H1 (cell line): ENCODE measurements at places on chromosomes 12 and 14. TPM values are rescaled to one million over a fixed set of nuclear protein-coding genes. Genes with fewer than 3 reads are reported as not detected.

The GLS2 gene
- 14.5 and 16.9 TPM in 2 replicates for total RNA-seq

The TAS2R10 gene
- total RNA-seq = not detected in 2 replicates

GRCh38 chr12:28898038-28898437, 251.0 kb upstream of the FAR2 start:
- DNase-seq = no peak

GRCh38 chr12:113899042-113899560, 67.0 kb downstream of the RBM19 start:
- no peak for DNase-seq

The CCDC177 gene
- total RNA-seq = 2.8 and 2.9 TPM in 2 replicates

GRCh38 chr14:102071283-102071998, 15.4 kb downstream of the HSP90AA1 start:
- DNase-seq = no peak

DNA sequence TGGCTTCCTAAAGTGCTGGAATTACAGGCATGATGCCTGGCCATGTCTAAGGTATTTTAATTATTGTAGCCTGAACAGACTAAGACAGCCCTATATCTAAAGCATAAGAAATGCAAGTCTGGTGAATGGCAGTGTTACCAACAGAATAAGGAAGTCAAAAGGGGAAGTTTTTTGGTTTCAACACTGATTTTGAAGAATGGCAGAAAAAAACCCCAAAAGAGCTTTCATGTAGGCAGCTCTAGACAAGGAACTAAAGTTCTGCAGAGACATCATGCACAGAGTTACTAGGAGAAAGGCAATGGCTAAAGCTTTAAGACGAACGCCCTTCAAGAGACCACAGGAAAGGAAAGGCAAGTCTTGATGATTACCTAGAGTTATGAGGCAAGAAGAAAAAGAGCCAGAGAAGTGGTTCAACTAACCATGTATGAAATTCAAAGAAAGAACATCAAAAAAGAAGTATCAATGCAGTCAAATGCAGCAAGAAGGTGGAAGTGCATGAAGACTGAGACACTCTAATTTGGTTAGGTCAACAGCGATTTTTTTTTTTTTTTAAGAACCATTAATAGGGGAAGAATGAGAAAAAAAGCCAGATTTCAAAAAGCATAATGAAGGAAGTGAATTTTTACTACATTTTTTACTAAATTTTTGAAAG, 50.8 kb downstream of the RPS6KA5 start:
- DNase-seq = no peak

- DNase-seq = no peak
These were observed 13.2 kb downstream of the CALCOCO1 start for GRCh38 chr12:53714004-53714403.

GRCh38 chr14:103398427-103399195, 13.4 kb downstream of the MARK3 start:
- DNase-seq = no peak

GRCh38 chr14:72790887-72791566, 102.9 kb downstream of the DPF3 start:
- no peak for DNase-seq

DNA sequence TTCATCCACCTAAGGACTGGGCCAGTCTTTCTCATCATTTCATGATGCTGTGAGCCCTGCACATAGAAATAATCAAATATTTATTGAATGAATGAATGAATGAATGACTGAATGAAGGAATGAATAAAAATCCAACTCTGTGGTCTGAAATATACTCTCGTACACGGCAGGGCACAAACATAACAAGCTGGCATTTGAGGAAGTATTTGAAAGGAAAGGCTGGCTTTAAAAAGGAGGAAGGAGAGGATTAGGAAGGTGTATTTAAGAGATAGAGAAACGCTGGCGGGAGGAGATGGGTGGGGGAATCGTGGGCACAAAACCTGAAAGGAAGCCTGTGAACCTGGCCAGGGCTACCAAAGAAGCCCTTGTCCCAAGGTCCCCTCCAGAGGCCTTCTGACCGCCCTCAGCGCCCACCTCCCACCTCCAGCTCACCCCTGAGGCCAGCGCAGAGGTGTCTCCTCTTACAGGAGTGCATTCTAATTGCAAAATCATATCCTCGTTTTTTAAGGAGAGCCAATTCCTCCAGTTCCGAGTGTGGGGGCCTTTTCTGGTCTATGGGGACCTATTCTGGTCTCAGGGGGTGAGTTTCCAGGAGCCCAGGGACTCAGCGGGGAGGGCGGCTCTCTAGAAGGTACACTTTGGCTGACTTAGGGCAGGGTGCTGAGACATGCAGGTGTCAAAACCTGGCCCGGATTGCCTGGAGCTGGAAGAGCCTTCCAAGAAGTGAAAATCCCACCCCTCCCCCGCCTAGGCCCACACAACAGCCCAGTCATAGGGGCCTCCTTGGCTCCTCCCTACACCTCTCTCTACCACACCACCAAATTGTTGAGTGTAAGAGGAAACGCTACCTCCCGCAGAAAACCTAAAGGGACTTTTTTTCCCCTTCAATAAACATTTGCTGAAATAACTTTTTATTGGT, 8.7 kb upstream of the JDP2 start:
- peak; percentile 79 for DNase-seq

DNA sequence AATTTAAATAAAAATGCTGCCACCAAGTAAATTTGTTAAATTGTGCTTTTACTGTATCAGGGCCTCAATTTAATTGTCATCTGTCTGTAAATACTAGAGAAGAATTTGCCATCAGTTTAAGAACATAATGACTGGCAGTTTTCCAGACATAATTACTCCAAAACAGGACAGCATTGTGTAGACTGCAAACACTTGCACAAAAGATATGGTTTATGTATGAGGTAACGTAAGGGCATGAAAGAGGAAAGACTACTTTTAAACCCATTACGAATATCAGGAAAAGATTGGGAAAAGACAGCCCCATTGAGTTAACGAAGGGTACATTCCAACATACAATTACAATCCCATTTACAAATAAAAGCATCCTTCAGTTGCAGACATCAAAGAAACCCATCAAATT, 59.8 kb upstream of the KRR1 start:
- no peak for DNase-seq

DNA sequence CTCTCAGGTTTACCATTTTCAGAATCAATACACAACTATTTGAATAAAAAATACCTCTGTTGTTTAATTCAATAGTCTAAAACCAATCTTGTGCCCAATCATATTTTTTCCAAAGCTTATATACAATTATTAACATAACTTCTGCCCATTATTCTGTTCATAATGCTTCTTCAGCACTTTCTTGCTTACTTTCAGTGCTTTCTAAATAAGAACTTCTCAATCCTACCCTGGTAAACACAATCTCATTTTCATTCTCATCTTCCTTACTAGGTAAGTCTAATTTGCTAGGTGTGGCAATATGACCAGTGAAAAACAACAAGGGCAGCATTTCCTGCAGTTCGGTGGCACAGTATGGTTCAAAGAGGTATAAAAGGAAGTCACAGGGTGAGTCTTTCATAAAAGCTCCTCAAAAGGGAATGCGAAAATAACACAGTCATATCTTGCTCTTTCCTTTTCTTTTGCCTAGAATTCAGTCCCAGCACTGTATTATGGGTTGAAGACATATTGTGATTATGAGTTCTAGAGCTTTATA, 103.5 kb downstream of the FOXG1 start:
- DNase-seq = no peak

The NAV3 gene
- total RNA-seq = 5.0 and 5.7 TPM in 2 replicates

The SERPINA1 gene
- not detected in 2 replicates for total RNA-seq

DNA sequence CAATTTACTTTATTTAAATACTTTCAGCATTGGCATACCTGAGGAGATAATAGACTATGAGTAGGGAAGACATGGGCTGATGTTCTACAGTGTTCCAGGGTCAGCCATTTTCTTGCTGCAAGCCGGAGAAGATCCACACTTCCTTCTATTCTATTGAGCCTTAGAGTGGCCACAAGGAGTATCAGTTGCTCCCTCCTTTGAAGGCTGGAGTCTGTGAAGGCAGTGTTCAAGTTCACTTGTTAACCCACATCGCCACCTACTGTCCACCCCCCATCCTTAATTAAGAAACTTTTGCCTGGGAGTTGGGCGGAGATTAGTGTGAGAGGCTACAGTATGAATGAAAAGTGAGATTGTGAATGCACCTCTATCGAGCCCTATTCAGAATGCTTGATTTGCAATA, 666.6 kb downstream of the NRXN3 start:
- DNase-seq = peak; percentile 74

The PLEKHA5 gene
- total RNA-seq = 63.7 and 66.1 TPM in 2 replicates

The TUNAR gene
- 63.7 and 63.9 TPM in 2 replicates for total RNA-seq

DNA sequence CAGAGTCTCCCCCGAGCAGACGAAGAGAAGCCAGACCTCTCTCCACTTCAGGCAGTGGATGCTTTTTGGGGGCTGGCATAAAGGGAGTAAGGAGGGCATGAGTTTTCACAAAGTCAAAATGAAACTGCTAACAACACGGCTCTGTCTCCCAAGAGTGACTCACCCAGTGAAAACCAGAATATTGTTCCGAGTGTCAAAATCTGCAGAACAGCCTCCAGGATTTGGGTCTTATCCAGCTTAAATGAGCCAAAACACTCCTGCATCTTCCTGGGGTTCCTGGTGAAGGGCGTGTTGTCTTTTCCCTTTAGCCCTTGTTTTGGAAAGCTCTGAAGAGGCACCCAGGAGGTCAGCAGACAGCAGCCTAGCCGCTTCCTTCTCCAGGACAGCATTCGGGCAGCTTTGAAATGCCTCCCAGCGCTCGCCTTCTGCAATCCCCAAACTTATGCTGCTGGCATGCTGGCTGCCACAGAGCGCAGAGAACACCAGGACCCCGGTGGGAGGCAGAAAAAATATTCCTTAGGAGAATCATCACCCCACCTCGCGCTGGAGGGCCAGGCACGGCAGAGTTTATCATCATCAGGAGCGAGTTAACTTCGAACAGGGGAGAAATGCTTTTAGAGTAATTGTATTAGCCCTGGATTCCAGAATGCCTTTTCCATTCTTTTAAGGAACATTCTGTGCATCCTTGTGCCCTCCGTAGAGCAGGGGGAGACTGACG, 117.7 kb upstream of the NCOR2 start:
- DNase-seq = no peak

The KRT83 gene
- total RNA-seq = not detected in 2 replicates

The SMCO2 gene
- total RNA-seq = 0.73 and 0.80 TPM in 2 replicates

DNA sequence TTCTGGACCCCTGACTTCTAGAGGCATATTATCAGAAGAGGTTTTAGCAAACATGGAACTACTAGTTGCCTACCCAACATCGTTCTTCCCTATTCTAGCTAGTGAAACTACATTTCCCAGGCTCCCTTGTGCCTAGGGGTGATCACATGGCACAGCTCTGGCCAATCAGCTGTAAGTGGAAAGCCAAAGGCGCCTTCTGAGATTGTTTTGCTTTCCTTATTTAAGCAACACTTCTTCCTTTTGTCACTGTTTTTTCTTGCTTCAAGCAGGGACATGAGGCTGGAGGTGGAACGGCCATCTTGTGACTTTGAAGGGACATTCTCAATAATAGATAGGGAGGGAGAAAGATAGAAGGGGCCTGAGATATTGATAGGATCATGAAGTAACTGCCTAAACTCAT, 136.7 kb downstream of the ZNF664 start:
- DNase-seq = no peak

GRCh38 chr14:47269756-47270492, 405.5 kb downstream of the MDGA2 start:
- DNase-seq = no peak

GRCh38 chr12:47997321-47997720, 7.0 kb downstream of the COL2A1 start:
- no peak for DNase-seq

- no peak for DNase-seq
These were observed 64.0 kb downstream of the MON2 start for GRCh38 chr12:62530596-62530995.

GRCh38 chr12:71661977-71662530, 1.6 kb downstream of the ZFC3H1 start:
- no peak for DNase-seq

GRCh38 chr14:38866461-38866860, 236.6 kb downstream of the SEC23A start:
- no peak for DNase-seq

The TMEM119 gene
- total RNA-seq = 0.48 and 0.61 TPM in 2 replicates

DNA sequence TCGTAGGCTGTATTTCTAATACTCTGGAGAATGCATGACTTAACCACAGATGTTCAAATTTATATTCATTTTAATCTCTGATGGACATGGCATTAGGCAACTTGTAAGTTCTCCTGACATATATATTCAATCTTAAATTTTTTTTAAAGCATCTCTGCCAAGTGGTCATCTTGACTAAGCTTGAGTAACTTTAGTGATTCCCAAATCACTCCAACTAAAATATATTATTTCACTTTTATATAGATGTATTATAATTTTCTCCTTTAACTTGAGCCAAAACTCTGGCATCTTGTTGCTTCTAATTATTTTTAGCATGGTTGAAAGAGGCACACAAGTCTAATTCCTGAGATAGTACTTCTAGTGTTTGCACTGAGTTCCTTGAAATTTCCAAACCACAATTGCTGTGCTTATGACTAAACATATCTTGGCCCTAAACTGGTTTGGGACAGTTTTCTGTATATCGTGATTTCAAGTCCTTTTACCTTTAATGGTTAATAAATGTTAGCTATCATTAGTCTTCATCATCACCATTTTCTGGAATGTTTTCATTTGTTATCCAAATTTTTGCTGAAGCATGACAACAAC, 8.4 kb downstream of the LRFN5 start:
- DNase-seq = no peak

GRCh38 chr12:125684968-125685790, 619.9 kb downstream of the AACS start:
- no peak for DNase-seq

DNA sequence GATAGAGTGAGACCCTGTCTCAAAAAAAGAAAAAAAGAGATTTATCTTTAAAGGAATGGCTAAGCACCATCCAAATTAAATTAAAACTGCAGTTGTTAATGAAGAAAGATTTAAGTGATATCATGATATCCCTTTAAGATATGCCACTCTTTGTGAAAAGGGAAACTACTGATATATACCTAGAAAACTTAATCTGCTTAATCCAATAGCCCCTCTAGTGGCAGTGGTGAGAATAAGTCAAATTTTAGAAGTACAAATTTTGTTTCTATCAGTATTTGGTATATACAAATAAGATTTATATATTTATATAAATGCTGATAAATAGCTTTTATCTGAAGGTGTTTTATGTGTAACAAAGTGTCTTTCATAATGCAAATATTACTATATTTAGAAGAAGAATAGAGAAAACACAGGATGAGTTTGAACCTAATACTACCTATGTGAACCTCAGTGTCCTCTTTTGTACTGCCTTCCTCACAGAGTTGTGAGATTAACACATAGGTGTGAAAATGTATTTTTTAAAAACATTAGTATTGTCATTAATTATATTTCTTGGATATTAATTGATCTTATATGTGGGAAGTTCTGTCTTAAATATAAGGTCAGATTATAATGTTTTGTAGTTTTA, 51.4 kb upstream of the GARIN2 start:
- no peak for DNase-seq

The BICDL1 gene
- 25.9 and 26.9 TPM in 2 replicates for total RNA-seq

The SIRT4 gene
- total RNA-seq = 2.3 and 4.1 TPM in 2 replicates

- DNase-seq = no peak
These were observed 979.0 kb downstream of the TMTC2 start for GRCh38 chr12:83665634-83666218.

- DNase-seq = no peak
These were observed 2.1 kb downstream of the GLTP start for GRCh38 chr12:109878247-109878625.

The TMTC2 gene
- 3.9 and 4.2 TPM in 2 replicates for total RNA-seq
